ENCODE measurements at places on chromosomes 5 and 9.

DNA sequence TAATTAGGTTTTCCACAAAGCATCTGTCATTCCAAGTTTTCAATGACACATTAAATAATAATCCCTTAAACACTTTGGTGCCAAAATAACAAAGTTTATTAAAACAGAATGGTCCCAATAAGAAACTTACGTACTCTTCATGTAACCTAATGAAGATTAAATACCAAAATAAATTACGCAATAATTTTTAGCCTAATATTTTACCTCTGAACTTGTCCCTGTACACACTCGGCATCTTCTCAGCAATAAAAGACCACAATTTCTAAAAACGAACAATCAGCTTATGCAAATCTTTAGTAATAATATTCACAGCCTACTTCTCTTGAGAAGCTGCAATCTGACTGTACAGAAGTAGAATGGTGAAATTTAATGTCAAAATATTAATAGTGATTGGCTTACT is 163.6 kb downstream of the ZDHHC21 start:
- no peak for DNase-seq

GRCh38 chr9:93033531-93033930 is 25.0 kb upstream of the SUSD3 start:
- no peak for DNase-seq

- DNase-seq, result no peak
These were observed 72.8 kb downstream of the SLC1A1 start for GRCh38 chr9:4563105-4563504.

DNA sequence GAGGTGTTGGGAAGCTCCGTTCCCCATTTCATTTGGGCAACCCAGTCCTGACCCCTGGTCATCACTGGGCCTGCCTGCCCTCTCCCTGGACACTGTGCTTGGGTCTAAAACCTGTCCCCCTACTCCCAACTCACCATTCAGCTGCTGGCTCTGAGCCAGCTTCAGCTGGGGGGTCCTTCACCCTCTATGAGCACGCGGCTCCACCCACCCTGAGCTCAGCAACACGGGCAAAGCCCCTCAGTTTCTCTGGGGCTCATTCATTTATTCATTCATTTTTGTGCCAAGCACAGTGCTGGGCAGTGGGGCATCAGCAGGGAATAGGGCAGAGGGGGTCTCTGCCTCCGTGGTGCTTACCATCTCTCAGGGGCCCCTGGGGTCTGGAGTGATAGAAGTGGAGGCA is 199.8 kb upstream of the MVB12B start:
- no peak for DNase-seq

DNA sequence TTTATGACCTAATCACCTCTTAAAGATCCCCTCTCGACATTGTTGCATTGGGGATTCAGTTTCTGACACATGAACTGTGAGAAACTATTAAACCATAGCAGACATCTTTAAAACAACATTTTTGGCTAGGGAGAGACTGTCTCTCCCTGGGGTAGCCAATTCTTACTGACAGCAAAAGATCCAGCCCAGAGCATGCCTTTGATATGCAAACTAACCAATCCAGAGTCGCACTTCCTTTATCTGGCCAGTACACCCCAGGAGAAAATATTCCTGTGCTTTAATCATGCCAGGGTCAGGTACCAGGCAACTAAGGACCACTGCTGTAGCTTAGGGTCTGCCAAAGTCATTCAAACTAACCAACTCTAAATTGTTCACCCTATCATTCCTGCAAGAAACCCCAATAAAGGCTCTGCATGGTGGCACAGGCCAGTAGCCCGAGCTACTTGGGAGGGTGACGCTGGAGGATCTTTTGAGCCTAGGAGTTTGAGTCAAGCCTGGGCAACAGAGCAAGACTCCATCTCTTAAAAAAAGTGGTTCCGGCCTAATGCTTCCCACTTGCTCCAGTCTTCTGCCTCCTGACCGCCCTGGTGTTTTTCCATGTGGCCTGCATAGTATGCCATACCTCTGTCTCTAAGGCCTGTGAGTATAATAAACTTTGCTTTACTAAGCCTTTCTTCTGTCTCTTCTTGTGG is 62.3 kb upstream of the DAPK1 start:
- DNase-seq, result no peak

DNA sequence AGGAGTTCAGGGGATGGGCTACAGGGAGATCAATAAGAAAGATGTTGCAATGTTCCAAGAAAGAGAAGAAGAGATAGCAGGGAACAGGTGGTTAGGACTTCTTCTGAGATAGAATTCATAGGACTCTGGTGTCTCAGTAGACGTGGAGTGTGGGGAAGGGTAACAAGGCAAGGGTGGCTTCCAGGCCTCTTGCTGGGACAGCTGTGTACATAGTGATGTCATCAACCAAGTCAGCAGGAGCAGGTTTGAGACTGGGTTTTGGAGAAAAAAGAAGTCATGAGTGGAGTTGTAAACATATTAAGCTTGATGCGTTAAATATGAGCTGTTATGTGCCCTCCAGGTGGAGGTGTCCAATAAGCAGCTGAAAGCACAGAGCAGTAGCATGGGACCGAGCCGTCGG is 211.8 kb upstream of the RASEF start:
- DNase-seq, result no peak

DNA sequence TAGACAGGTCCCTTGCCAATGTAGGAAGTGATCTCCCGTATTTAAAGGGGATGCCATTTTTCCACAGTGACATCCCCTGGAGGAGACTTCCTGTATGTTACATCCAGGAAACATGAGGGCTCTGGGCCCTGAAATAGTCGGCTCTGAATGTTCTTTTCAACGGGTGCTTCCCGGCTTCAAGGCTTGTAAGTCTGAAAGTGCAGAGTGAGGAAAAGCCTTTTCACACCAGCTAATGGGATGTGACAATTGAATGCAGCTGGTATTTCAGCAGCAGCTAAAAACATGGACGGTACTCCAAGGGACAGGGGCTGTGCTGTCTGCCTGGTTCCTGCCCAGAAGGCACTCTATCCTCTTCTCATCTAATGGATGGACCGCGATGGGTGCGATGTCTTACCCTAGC is 1.4 kb downstream of the IL9 start:
- no peak for DNase-seq

DNA sequence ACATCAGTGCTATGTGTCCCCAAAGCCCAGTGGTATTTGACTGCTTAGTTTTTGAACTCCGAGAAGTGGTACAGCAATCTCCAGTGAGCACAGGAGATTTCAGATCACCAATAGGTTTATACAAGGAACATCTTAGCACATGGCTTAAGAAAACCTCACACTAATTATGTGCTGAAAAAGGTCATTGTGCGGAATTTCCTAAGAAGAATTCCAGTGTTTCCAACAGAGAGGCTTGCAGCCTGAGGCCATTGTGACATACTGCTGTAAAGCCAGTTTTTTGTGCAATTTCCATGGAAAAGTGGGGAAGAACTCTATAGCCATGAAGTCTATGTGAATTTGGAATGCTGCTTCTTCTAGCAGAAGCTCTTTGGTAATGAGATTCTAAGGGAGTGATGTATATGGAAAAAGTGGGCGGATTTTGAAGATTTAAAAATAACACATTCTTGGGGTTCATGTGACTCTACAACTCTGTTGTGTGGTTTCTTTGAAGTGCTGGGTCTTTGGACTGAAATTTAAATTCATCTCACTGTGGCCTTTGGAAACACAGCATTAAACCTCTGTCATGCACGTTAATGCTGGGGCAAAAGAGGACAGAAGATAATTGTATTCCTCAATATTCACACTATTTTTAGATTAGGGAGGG is 110.5 kb upstream of the CD180 start:
- DNase-seq, result no peak

DNA sequence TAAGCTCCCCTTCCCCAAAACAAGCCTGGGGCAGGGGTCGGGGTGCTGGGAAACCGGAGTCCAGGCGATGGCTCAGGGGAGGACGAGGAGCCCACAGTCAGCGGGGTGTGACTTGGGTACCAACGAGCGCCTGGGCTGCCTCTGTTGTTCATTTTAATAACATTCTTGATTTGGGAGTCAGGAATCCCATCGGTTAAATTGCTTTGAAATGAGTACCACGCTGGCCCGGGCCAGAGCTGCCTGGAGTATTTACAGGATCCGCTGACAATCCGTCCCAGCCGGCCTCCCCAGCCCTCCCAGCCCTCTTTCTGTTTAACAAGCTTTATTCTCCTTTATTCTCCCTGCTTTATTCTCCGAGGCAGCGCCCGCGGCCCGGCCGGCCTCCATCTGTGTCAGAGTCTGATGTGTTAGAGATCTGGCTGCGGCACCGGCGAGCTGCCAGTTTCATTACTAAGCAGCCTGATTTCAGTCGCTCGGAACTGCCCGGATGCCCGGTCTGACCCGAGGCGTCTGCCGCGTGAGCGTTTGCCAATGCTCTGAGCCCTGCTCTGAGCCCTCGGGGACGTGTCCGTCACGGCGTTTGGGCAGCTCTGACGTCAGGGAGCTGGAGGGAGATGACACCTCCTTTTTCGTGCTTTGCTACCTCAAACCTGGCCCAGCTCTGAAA is 16.5 kb upstream of the QRFP start:
- DNase-seq, result no peak

- no peak for DNase-seq
These were observed 27.0 kb upstream of the C7 start for GRCh38 chr5:40882291-40882690.

DNA sequence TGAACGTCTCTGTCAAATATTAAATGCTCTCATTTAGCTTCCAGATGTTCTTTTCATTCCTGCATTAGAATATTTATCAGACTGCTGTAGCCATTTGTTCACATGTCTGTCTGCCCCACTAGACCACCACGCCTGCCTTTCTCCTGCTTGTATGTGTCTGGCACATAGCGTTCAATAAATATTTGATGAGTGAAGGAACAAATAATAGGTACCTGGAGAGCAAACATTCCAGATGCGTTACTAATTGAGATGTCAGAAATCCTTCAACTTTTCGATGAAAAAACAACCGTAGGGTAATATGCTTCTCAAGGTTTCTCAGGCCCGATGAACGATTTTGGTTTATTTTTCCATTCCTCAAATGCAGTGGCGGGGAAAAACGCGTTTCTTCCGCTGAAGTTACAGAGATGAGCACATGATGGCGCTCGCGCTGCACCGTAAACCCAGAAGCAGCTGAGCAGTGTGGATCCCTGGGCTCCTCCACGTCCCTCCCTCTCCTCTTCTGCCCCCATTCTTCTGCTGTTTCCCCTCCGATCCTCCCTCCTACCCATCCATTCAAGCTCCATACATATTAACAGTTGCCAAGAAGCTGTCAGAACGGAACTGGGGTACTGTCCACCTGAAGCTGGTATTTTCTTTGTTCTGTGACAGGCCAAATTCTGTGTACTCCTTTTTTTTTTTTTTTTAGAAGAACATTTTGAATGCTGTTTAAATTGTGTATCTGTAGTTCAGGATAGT is 245.4 kb downstream of the MPDZ start:
- DNase-seq, result no peak

DNA sequence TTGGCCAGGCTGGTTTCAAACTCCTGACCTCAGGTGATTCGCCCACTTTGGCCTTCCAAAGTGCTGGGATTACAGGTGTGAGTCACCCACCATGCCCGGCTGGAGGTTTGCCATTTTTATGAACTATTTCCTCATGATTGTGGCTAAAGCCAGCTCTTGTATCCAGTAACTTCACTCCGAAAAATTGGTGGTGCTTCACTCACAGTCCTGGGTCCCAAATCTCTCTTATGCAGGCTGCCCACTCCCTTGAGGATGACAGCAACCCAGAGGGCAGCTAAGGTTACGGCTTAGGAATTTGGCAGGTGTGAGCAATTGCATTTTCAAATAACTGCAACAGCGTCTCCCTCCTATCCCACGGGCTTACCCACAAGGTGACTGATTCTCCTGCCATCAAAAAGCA is 23.4 kb upstream of the FUBP3 start:
- DNase-seq, result no peak

All from activated CD8-positive, alpha-beta memory T cell treated with anti-CD3 and anti-CD28 coated beads for 1 hour (primary cell).